ENCODE measurements at places on chromosomes 16 and 17.

- DNase-seq = no peak
Measured at GRCh38 chr17:68427575-68427974, 29.7 kb downstream of the WIPI1 start.

DNA sequence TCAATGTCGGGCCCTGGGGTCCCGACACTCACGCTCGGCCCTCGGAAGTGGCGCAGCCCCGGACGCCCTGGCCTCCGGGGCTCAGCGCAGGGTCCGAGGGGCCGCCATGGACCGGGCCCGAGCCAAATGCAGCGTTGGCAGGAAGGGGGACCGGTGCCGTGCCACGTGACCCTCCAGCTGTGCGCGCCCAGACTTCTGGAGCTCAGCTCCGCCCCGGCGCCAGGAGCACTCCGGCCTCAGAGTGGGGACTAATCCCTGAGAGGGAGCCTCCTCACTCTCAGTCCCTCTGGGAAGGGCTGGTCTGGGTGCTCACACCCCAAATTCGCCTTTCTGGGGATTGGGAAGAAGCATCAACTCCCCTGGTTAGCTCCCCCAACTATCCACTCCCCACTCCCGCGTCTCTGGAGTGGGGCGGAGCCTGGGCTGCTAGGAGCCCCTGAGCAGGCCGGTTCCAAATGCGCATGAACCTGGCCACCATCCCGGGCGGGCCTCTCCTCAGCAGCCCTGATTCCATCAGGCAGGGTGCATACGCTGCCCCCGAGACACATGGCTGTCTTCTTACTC is at the start of gene B3GNT9:
TSS of gene B3GNT9 (minus strand) at position 166 of the 564 bp plus-strand sequence. CDS start 513 bp downstream, outside the sequence.
- DNase-seq = no peak

DNA sequence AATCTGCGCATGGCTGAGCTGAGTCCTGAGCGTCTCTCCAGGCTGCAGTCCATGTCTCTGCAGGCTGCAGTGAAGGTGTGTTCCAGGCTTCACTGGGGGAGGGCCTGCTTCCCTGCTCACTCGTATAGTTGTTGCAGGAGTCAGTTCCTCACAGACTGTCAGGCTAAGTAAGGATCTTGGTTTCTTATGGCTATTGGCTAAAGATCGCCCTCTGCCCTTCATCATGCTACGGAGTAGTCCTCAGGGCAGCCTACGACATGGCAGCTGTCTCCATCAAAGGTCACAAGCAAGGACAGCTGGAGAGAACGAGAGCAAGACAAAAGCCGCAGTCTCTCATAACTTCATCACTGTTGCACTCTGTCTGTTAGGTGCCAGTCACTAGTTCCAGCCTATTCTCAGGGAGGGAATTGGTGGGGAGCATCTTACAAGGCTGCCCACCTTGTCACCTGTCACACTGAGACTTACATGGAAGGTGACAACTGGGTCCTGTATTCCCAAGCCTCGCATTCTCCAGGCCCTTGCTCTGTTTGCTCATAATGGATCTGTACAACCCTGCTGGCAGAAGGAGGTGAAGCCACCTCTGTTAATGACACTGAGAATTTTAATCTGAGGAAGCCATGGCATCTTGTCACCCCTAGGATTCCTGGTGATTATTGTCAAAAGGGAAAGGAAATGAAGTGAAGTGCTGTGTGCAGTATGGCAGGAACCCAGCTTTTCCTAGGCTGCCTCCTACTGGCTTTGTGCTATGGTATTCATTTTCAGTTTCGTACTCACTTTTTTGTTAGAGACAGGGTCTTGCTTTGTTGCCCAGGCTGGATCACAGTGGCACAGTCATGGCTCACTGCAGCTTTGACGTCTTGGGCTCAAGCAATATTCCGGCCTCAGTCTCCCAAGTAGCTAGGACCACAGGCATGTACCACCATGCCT is 43.4 kb downstream of the MFSD11 start:
- DNase-seq = no peak

DNA sequence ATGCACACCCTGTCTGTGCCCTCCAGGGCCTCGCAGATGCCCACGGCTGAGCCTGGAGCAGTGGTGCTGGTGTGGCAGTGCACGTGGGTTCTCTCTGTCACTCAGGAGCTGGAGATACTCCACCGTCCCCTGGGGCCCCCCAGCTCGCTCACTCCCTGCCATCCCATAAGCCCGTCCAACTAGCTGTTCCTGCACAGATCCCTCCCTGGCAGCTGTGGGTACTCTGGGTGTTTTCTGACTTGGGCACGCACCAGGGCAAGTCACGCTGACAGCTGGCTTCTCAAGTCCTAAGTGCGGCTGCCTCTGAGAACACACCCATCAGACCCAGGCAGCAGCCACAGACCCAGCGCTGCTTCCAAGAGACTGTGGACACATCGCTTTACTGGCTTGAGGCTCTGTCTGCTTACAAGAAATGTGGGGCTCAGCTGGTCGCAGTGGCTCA is 25.4 kb upstream of the ITGB4 start:
- DNase-seq = peak; percentile 40

- DNase-seq = no peak
Measured at GRCh38 chr16:6247775-6248174, 1084.9 kb upstream of the RBFOX1 start.

- no peak for DNase-seq
Measured at GRCh38 chr17:7290685-7291084, 3.8 kb downstream of the YBX2 start.

GRCh38 chr17:37283414-37283961 is 92.3 kb upstream of the C17orf78 start:
- no peak for DNase-seq

DNA sequence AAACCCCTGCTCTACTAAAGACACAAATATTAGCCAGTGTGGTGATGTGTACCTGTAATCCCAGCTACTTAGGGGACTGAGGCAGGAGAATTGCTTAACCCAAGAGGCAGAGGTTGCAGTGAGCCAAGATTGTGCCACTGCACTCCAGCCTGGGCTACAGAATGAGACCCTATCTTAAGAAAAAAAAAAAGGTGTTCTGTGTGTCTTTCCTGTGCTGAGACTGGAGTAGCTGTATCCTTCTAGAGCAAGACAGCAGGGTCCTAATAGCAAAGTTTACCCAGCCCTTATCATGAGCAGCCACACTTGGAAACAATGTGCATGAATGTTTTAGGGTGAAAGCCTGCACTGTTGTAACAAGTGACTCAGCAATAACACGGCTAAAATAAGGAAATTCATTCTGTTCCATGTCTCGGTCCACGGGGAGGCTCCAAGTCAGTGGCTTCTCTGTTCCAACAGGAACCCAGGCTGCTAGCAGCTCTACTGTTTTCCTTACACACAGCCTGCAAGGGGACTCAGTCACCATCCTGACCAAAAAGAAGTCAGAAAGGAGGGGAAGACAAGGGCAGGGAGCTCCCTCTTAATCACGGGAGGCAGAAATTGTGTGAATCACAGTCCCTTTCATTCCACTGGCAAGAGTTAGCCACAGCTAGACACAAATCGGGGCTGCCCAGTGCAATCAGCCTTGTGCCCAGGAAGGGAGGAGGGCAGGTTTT is 7.1 kb upstream of the SLC5A11 start:
- DNase-seq = peak; percentile 45

DNA sequence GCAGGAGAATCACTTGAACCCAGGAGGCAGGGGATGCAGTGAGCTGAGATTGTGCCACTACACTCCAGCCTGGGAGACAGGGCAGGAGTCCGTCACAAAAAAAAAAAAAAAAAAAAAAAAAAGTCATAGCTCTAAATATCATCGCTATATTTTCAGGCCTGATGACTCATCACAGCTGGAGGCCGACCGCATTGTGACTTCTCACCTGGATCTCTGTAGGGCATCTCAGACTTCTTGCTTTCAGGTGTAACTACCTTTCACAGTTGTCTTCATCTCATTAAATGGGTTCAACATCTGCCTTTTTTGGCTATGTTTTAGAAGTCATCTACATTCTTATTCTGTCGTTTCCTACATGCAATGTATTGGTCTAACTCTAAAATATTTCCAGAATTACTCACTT is 353.1 kb upstream of the MON1B start:
- no peak for DNase-seq

Measured in nucleus accumbens (tissue), 56 donors.